Activated naive CD4-positive, alpha-beta T cell (primary cell): ENCODE measurements at places on chromosomes 7 and 10.
A peak's percentile ranks its signal among the peaks of the same experiment; 100 is the strongest.

DNA sequence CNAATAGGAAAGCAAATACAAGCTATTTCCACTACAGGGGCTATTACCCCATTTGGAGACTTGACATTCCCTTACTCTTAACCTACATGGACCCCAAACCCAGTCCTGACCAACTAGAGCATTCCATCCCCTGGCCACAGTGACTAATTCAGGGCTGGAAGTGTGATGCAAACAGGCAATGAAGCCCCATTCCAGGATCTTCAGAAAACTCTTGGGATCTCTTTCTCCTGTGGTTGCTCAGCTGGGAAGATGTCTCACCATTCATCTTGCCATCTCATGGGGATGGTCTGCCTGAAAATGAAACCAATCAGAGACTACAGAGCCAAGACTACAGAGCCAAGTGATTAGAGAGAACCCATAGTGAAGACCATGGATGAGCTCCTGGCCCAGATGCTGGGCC is 206.2 kb downstream of the ZNF365 start:
- no peak for DNase-seq

GRCh38 chr7:152328234-152328633 is 107.6 kb downstream of the KMT2C start:
- DNase-seq: no peak

DNA sequence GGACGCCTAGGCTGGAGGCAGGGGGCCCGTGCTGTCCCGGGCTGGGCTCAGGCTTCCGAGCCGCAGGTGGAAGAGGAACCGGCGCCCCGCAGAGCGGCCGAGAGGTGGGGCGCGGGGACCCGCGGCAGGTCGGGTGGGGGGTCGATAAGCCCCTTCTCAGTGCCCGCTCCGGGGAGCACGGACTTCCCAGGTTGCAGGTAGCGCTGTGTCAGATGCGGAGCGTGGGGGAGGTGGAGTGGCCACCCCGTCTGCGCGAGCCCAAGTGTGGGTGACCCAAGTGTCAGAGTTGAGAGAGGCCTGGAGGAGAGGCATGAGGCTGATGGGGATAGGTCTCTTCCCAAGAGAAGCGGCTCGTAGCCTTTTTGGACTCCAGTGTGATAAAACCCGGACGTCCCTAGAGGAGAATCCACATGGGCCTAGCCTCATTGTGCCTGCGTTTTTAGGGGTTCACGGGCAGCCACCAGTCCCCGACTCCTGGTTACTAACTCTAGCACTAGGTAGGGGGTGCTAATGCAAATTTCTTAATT is 580 bp downstream of the EEPD1 start:
- DNase-seq: no peak

DNA sequence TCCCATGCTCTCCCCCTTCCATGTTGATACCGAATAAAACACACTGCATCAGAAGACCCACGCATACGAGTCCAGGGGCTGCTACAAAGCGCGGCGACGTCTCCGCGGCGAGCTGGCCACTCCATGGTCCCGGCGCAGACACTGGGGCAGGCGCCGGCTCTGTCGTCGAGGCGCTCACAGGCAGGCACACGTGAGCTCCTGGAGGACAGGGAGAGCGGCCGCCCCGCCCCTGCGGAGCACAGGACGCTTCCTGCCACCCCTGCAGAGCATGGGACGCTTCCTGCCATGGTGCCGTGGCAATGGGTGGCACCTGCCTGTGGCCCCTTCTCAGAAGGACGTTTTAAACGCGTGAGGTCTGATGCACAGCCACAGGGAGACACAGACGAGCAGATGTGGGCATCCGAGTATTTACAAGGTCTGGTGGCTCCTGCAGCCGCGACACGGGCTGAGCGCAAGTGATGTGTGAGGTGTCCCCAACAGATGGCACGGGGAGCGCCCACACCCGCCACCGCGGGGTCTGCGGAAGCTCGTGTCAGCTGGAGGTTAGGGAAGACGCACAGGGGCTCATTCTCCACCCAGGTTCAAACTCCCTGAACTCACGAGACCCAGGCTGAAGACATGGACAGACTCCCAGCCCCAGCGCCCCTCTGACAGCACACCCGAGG is 21.4 kb upstream of the GPR146 start:
- no peak for DNase-seq

GRCh38 chr7:7969306-7970236 is 975 bp downstream of the GLCCI1 start:
- DNase-seq: peak; percentile 36
